ENCODE measurements at places on chromosomes 12 and 14.

DNA sequence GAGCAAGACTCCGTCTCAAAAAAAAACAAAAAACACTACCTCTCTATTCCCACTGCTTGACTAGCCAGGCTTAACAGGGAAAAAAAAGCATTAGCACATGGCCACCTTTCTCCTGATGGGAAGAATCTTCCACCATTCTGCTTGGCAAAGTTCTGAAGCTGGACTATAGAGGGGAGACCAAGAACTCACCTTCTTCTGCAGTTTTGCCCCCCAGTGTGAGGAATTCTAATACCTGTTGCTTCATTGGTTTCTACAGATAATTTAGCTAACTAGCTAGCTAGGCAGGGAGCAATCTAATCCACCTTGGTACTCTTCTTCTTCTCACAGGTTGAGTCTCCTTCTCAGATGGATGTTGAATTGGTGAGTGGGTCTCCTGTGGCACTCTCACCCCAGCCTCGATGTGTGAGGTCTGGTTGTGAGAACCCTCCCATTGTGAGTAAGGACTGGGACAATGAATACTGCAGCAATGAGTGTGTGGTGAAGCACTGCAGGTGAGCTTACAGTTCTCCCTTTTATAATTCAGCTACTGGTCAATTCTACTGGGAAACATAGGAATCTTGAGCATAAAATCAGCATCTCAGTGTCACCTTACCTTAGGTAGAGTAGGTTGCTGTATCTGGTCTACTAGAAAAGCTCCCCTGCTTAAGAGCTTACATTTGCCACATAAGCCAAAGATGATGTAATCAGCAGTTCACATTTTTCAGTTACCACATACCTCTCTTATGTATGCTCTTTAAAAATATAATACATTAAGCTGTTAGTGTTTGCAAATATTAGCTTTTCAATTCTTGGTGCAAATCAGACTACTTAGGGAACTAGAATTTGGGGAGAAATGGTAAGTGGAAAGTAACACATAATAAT lies 16.0 kb downstream of the METTL3 start:
- no peak for DNase-seq

GRCh38 chr12:76551482-76551888 lies 8.1 kb downstream of the OSBPL8 start:
- DNase-seq, result no peak

GRCh38 chr14:64764641-64765520 lies 60.7 kb downstream of the PLEKHG3 start:
- peak; percentile 34 for DNase-seq

DNA sequence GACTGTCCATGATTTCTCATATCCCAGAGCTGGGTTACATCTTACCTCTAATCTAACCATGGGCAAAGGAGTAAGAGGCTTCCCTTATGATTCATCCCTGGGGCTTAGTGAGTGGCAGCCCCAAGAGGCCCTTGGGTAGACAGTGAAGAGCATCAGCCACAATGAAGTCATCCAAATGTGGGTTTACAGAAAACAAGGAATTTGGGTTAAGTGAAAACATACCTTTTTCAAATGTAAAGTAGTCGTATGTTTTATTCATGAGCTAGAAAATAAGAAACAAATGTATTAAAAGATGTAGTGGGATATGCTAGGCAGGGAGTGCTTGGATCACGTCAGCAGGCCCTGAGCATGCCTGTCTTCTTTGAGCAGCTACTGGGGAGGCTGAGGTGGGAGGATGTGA lies 54.0 kb upstream of the ELK3 start:
- no peak for DNase-seq

DNA sequence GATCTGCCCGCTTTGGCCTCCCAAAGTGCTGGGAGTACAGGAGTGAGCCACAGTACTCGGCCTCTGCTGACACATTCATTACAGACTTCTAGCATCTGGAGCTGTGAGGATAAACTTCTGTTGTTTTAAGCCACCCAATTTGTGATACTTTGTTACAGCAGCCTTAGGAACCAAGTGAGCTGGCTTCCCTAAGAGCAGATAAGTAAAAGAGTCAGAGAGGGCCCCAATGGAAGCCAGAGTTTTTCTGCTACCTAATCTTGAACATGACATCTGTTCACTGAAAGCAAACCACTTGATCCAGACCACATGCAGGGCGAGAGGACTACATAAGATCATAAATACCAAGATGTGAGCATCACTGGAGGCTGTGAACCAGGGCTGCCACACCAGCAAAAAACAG lies 3.7 kb upstream of the MAPKAPK5 start:
- DNase-seq, result no peak

GRCh38 chr14:105879503-105879866 lies 353.1 kb downstream of the TMEM121 start:
- no peak for DNase-seq

GRCh38 chr12:71768900-71769299 lies 14.2 kb downstream of the RAB21 start:
- no peak for DNase-seq

- no peak for DNase-seq
Measured at GRCh38 chr12:113116875-113117274, 18.7 kb downstream of the RASAL1 start.

DNA sequence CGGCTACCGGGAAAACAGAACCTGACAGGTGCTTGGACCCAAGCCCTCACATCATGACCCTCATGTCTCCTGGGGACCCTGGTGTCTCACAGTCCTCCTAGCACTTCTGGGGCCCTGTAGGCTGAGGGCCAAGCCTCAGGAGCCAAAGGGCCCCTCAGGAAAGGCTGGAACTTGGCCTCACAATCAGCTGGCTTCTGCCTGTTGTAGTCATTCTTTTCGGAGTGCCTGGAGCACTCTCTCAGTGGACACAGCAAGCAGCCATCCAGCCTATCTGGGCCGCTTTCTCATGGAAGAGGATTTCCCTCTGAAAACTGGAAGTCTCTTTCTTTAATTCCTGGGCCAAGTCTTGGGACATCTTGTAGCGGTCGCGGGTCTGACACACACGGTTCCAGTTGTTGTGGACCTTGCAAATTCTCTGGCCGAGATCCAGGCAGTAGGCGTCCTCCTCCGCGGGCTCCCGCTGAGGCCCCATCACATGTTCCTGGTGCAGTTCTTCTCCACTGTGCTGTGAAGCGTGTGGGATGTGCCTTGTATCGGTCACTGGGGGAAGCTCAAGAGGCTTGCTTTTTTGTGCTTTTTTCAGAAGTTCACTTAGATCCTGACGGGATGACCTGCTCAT lies 169.3 kb downstream of the EMP1 start:
- DNase-seq, result no peak

DNA sequence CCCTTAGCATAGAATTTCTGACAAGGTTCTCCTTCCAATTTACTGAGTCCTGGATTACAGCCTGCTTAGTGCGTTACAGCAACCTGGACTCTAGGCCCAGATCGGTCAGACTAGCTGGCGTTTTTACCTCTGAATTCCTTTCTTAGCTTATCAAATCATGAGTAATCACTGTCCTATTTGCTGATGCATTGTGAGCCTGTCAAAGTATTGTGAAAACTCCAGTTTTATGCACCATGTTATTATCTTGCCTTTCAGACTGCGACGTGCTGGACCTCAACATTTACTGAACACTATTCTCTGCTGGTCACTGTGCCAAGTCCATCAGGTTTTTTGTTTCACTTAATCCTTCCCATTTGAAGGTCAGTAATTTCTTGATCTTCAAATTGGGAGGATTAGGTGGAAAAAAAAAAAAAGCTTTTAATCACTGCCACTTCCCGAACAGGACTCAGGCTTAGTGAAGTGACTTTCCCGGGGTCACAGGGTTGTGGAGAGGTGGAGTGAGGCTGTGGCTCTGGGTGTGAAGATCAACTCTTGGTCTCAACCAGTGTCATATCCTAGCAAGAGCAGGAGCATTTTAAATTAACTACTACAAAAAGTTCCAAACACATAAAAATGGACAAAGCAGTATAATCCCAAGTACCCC lies 31.2 kb downstream of the FBXO21 start:
- DNase-seq, result no peak

DNA sequence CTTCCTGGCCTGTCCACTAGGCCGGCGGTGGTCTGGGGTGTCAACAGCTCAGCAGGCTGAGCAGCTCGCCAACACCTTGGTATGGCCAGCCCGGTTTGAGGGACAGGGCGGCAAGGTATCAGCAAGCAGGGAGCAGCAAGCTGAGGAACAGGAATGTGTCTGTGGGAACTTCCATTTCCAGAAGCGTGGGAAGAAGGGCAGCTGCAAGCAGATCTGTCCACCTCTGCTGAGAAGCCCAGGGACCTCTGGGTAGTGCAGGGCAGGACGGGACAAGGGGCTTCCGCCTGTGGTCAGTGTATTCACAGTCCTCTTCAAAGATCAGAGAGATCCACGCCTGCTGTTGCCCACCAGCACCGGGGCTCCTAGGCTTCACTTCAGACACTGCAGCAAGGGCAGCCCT lies 36.0 kb downstream of the ACTN1 start:
- no peak for DNase-seq

GRCh38 chr12:22407397-22407796 lies 72.9 kb upstream of the ST8SIA1 start:
- DNase-seq, result no peak

- no peak for DNase-seq
Measured at GRCh38 chr14:51491036-51491545, 160.6 kb upstream of the FRMD6 start.

DNA sequence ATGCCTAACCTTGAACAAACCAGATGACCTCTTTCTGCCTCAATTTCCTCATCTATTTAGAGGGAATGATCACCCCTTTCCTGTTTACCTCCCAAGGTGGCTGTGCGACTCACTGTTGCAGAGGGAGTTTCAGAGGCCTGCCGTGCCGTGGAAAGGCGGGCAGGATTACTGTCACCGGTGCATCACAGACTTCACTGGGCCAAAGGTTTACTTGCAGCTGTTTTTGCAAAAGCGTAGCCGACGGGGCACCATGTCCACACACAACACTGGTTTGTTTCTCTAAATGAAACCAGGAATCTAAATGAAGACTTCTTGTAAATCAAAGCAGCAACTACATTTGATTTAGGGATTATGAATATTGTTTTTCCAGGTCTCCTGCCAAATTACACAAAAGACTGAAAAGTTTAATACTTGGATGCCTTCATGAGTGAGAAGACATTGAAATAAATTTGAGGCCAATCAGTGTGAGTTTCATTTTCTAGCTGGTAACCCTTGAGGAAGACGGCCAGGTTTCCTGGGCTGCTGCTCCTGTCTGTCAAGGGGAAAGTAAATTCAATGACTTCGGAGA lies 696.1 kb upstream of the TMEM132C start:
- DNase-seq, result no peak

DNA sequence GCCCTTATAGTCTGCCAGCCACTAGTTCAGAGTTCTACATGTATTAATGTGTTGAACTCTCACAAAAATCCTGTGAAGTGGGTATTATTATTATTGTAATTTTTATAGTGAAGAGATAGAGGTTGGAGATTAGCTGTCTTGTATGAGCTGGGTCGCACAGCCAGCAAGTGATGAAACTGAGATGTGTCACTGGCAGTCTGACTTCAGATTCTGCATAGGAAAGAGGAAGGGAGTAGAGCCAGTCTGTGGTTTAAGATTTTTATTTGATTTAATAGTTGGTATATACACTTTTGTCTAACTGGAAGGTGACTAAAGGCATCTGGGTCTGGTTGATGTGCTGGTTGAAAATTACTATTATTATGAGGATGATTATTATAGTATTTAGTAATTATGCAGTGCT lies 5.8 kb upstream of the FRS2 start:
- DNase-seq, result no peak

DNA sequence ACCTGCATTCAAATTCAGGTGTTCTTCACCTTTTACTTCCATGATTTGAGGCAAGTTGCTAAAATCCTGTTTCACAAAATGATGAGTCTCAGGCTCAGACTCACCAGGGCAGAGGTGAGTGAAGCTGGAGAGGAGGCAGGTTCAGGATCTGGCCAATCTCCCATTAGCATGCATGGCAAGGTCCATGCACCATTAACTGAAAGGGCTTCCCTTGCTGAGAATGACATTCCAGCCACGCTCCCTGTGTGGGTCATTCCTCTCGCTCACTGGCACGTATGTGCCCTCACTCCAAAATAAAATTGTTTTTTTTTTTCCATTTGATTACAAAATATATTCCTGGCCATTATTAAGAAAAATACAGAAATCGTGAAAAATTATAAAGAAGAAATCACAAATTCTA lies 257.6 kb downstream of the C12orf75 start:
- DNase-seq, result no peak

DNA sequence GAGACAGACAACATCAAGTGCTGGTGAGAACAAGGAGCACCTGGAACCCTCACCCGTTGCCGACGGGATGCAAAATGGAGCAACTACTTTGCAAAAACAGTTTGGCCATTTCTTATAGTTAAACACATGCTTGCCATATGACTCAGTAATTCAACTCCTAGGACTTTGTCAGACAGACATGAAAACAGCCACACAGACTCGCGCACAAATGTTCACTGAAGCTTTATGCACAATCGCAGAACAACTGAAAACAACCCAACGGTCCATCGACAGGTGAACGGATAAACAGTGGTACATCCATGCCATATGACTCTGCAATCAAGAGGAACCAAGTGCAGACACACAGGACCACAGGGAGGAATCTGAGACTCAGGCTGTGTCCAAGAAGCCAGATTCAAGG lies 30.8 kb downstream of the NCOR2 start:
- DNase-seq, result no peak

DNA sequence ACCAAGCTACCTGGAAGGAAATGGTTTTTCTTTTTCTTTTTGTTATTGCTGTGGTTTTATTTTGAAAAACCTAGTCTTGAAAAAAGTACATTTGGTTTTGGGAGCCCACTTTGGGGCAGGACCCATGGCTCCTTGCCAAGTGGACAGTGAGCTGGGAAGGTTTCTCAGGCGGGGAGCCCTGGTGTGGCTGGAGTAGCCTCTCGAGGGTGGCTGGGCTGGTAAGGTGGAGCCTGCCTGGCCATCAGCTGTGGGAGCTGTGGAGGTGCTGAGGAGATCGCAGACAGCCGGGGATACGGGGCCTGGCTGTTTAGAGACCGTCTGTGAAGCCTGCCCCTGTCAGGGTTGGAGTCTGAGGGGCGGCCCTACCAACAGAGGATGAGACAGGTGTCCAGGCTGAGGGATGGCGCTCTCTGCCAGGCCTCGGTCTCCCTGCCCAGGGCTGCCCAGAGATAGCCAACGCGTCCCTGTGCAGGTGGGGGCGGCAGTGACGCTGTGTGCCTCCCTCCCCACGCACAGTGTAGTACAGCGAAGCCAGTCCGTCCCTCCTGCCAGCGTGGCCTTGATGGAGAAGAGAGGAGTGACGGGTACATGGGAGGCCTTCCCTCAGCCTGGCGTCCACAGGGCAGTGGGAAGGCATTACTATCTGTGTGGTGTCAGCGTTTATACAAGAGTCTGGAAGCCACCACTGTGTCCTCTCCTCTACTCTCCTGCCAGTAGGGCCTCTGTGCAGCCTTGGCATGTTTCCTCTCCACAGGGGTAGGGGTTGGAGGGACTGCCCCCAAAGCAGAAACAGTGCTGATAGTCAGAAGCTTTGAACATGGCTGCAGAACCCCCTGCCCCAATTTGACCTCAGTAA lies 5.9 kb downstream of the RIN3 start:
- DNase-seq, result no peak

GRCh38 chr14:40981247-40981646 lies 625.4 kb upstream of the LRFN5 start:
- DNase-seq, result no peak
